Nephron progenitor cell (in vitro differentiated cells): ENCODE measurements at places on chromosomes 7 and 10.

DNA sequence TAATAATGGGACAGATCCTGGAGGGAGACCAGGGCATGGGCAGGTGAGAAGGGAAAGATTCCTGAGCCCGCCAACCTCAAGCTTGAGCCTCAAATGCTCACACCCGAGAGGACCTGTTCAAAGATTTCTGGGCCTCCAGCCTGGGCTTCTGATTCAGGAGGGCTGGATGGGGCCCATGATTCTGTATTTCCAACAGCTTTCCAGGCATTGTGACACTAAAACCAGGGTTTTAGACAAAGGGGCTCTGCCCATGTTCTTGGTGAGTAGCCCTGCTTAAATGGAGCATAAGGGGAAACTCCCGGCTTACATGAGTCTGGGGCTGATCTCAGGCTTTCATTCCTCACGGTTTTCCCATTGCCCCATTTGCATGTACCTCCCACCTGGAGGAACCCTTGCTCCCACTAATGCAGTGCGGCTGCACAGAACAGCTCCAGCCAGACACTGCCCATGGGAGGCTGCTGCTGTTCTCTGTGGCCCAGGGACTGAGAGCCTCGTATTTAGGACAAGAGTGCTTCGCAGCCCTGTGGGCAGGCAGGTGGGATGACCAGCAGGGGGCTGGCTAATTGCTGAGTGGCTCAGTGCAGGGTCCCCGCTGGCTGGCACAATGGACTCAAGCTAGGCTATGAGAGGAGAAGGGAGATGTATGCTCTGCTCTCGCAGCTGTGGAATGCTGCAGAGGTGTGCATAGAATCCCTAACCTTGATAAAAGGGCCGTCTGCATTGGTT, 135.3 kb upstream of the COBL start:
- peaks cover 41% of the 10 kb centered on the region for H3K4me1 ChIP-seq
- peaks cover 3% of the 10 kb centered on the region for H3K27me3 ChIP-seq
- H3K4me3 ChIP-seq, result no peak overlapping the region
- peak; percentile 28 for DNase-seq
- H3K27ac ChIP-seq, result no peak overlapping the region

DNA sequence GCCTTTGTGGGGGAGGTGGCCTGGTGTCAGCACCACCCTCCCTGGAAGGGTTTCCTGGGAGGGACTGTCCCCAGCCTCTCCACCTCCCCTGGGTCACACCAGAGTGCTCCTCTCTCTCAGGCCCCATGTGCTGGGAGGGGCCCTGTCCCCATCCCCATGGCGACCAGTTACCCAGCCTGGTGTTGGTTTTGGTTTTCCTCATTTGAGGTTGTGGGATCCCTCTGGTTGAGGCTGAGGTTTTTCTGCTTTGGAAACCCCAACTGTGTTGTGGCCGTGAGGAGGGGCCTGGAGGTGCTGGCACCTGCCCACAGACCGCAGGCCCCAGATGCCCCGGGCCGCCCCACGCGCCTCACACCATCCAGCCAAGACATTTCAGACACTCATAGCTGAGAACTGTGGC, 106.3 kb downstream of the GRK5 start:
- H3K27ac ChIP-seq, result no peak overlapping the region
- peaks cover 8% of the 10 kb centered on the region for H3K27me3 ChIP-seq
- H3K4me1 ChIP-seq, result peaks cover 89% of the 10 kb centered on the region
- no peaks in the 10 kb centered on the region for H3K36me3 ChIP-seq
- DNase-seq, result no peak
- no peak overlapping the region for H3K4me3 ChIP-seq

GRCh38 chr10:76115471-76116155, 684.2 kb downstream of the LRMDA start:
- H3K4me1 ChIP-seq, result peaks cover 65% of the 10 kb centered on the region
- peak overlapping the region; percentile 97 for H3K27ac ChIP-seq
- peaks cover 3% of the 10 kb centered on the region for H3K27me3 ChIP-seq
- H3K36me3 ChIP-seq, result peaks cover 6% of the 10 kb centered on the region
- DNase-seq, result peak; percentile 50

GRCh38 chr10:45442251-45442650, 68.2 kb downstream of the ALOX5 start:
- peaks cover 4% of the 10 kb centered on the region for H3K27me3 ChIP-seq
- peaks cover 8% of the 10 kb centered on the region for H3K4me1 ChIP-seq
- H3K36me3 ChIP-seq, result no peaks in the 10 kb centered on the region
- no peak for DNase-seq
- H3K4me3 ChIP-seq, result no peak overlapping the region
